MCF 10A (cell line): ENCODE measurements at places on chromosomes 7 and 10.

- peak; percentile 57 for DNase-seq
These were observed 472.6 kb upstream of the CNTNAP2 start for GRCh38 chr7:145643981-145644380.

- no peak for DNase-seq
These were observed 57.5 kb upstream of the SP4 start for GRCh38 chr7:21370283-21370982.

GRCh38 chr7:24323961-24324480 is 40.0 kb downstream of the NPY start:
- DNase-seq = no peak

DNA sequence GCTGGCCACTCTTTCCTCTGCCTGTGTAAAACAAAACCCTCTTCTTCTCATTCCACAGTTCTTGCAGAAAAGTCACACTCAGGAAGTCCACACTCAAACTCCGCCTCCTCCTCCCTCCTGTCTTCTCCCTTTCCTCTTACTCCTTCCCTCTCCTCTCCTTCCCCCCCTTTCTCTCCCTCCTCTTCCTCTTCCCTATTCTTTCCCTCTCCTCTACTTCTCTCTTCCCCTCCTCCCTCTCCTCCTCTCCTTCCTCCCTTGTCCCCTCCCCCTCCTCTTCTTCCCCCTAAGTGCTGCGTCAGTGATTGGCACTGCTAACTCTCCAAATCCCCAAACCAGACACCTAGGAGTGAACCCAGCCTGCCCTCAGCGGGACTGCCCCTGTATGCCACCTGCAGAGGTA is 67.0 kb downstream of the ZNF467 start:
- no peak for DNase-seq

- peak; percentile 17 for DNase-seq
These were observed 7.3 kb upstream of the ZNF777 start for GRCh38 chr7:149468208-149468607.

DNA sequence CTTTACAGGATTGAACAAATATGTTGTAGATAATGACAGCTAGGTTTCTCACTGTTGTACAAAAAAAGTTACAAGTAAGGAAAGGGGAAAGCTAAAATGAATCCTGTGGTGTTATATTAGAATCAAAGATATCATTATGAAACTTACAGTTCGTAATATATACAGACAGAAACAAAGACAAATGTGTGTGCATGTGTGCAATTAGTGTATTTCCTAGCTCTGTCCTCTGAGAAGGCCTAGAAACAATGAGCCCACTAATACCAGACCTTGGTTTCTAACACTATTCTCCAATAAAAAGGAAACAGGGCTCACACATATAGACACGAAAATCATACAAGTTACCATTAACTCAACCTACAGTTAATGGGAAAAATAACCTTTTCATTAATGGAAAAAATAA is 8.0 kb downstream of the KDM7A start:
- DNase-seq = no peak

DNA sequence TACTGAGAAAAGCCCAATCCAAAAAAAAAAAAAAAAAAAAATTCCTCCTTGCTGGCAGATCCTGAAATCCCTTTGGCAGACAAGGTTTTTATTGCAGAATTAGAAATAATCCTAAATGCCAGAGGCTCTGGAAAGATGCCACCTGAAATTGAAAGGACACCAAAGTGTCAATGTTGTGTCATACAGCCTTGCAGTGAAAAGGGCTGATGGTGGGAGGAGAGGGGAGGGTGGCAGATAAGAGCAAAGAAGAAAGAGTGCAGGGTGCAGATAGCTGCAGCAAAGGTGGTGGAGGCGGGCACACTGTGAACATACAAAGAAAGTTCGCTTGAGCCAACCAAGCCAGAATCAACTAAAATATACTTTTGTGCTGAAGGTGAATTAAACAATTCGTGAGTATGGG is 8.2 kb upstream of the OPTN start:
- no peak for DNase-seq

GRCh38 chr7:113000316-113001020 is 86.2 kb downstream of the GPR85 start:
- DNase-seq = no peak

GRCh38 chr7:139776486-139777132 is 1.2 kb downstream of the HIPK2 start:
- peak; percentile 42 for DNase-seq

GRCh38 chr10:80900661-80901060 is 363.0 kb downstream of the SH2D4B start:
- no peak for DNase-seq

DNA sequence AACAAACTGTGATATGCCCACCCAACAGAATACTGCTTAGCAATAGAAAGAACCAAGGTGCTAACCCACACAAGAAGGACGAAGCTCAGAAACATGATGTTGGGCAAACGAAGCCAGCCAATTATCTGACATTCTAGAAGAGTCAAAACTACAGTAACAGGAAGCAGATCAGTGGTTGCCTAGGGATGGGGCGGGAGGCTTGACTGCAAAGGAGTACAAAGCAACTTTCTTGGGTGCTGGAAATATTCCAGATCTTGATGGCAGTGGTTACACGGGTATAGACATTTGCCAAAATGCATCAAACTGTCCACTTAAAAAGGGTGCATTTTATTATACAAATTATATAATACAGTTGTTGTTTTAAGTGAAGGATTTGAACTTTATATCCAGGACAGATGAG is 41.1 kb upstream of the RET start:
- no peak for DNase-seq

DNA sequence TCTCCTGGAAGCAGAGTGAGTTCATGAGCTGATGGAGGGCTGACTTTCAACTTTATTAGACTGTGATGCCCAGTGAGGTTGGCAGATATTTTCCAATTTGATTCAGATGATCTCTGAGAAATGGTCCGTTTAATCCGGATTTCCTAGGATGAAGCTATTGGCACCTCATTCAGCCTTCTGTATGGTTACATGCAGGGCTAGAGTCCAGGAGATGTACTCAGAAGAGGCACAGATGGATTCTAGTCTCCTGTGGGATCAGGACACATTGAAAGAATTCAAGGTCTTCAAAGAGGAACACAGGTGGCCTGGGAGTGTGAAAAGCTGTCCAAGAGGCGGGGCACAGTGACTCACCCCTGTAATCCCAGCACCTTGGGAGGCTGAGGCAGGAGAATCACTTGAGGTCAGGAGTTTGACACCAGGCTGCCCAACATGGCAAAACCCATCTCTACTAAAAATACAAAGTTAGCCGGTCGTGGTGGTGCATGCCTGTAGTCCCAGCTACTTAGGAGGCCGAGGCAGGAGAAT is 23.0 kb upstream of the RHEB start:
- no peak for DNase-seq
